ENCODE measurements at places on chromosomes 5 and 9. TPM values are rescaled to one million over a fixed set of nuclear protein-coding genes. Genes with fewer than 3 reads are reported as not detected.

DNA sequence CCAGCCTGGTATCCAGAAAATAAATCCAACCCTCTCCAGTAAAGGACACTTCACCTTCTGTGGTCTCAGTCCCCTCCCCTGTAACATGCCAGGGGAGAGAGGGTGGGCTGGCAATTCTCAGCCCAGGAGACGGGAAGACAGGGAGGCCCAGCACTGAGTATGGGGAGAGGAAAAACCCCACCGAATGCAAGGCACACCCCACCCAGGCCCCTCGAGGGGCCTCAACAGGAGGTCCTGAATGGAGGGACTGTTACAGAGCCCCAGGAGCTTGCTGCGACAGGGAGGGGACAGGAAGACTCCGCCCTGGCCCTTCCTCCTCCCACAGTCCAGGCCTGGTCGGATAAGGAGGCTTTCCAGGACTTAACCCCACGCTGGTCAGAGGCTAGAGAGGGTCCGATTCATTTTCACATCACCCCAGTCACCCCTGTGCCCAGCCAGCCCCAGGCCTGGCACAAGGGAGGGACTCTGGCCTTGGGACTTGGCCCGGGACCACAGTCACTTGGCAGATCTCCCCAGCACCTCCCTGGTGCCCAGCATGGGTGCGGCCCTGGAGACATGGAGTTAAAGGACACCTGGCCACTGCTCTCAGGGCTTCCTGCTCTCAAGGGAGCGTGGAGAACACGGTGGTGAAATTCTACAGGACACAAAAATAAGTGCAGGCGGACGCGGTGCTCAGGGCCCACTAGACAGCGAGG, 44.9 kb upstream of the STXBP1 start:
- peak overlapping the region; percentile 96 for H3K27ac ChIP-seq
- no peaks in the 10 kb centered on the region for H3K27me3 ChIP-seq
- H3K4me3 ChIP-seq = peak overlapping the region; percentile 99
- DNase-seq = peak; percentile 86

The SRD5A1 gene
- 186 TPM for total RNA-seq

GRCh38 chr9:83620841-83621636, 1.9 kb upstream of the IDNK start:
- H3K4me1 ChIP-seq = peaks cover 5% of the 10 kb centered on the region
- no peaks in the 10 kb centered on the region for H3K36me3 ChIP-seq
- no peak overlapping the region for H3K27ac ChIP-seq
- H3K4me3 ChIP-seq = no peak overlapping the region

DNA sequence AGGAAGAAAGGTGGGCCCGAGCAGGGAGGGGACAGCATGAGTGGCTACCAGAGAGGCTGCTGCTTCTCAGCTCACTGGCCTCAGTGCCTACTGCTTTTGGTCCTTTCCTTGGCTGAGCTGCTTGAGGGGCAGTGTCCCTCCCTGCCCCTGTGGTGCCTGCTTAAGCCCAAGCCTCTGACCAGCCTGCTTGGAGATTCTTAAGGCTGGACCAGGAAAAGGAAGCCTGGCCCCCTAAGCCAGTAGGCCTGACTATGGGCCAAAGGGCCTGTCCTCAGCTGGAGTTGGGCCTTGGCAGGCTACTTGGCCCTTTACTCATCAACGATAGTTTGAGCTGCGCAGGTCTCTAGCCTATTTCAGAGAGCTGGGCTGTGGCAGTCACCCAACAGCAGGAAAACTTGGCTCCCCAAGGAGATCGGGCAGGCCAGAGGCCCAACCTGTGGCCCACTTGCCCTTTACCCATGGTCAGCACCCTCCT, 24.9 kb downstream of the TCF7 start:
- no peak overlapping the region for H3K27ac ChIP-seq
- H3K27me3 ChIP-seq = no peaks in the 10 kb centered on the region
- no peak for DNase-seq
- peaks cover 14% of the 10 kb centered on the region for H3K36me3 ChIP-seq
- no peak overlapping the region for H3K4me3 ChIP-seq

- H3K27me3 ChIP-seq = no peaks in the 10 kb centered on the region
- no peak for DNase-seq
- H3K4me1 ChIP-seq = no peaks in the 10 kb centered on the region
- no peaks in the 10 kb centered on the region for H3K36me3 ChIP-seq
Observed at GRCh38 chr9:100525563-100525962, 52.3 kb upstream of the CAVIN4 start.

All from ascending aorta (tissue), 2 donors.